ENCODE measurements at places on chromosomes 3 and 15. TPM values are rescaled to one million over a fixed set of nuclear protein-coding genes. Genes with fewer than 3 reads are reported as not detected.

DNA sequence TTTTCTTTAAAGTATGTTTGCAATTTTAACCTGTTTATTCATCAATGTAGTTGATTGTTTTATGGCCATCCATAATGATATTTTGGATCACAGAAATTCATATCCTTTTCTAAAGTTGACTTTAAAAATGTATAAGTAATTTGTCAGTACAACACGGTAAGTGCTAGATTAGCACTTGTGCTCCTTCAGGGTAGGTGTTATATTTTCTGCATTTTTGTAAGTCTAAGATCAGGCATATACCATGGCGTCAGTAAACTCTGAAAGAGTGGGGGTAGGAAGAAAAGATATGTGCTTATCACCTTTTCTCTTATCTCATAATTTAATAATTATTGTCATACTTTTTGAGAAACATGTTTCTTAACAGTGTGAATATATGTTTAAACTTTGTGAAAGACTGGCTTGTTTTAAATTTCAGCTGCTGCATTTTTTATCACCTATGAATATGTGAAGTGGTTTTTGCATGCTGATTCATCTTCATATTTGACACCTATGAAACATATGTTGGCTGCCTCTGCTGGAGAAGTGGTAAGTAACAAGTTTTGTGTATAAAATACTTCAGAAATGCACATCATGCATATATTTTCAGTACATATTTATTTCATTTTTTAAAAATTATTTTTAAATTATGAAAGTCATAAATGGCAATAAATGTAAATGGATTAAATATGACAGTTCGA is 22.1 kb downstream of the SLC25A26 start:
- no peak overlapping the region for H3K27ac ChIP-seq
- no peaks in the 10 kb centered on the region for H3K4me1 ChIP-seq
- no peak overlapping the region for H3K4me3 ChIP-seq

GRCh38 chr3:126676919-126677705 is 22.2 kb upstream of the TXNRD3 start:
- H3K4me1 ChIP-seq = no peaks in the 10 kb centered on the region
- H3K36me3 ChIP-seq = no peaks in the 10 kb centered on the region
- no peaks in the 10 kb centered on the region for H3K27me3 ChIP-seq
- H3K4me3 ChIP-seq = no peak overlapping the region
- peak; percentile 6 for DNase-seq

- no peak for DNase-seq
- H3K36me3 ChIP-seq = no peaks in the 10 kb centered on the region
- H3K4me3 ChIP-seq = no peak overlapping the region
- H3K4me1 ChIP-seq = no peaks in the 10 kb centered on the region
- H3K27me3 ChIP-seq = no peaks in the 10 kb centered on the region
- no peak overlapping the region for H3K27ac ChIP-seq
Observed at GRCh38 chr15:30824518-30825195, 79.1 kb upstream of the FAN1 start.

- H3K27ac ChIP-seq = no peak overlapping the region
- no peak for DNase-seq
- H3K4me3 ChIP-seq = no peak overlapping the region
- no peaks in the 10 kb centered on the region for H3K36me3 ChIP-seq
Observed at GRCh38 chr3:82093641-82094040, 332.2 kb upstream of the GBE1 start.

- H3K27me3 ChIP-seq = no peaks in the 10 kb centered on the region
- no peak overlapping the region for H3K4me3 ChIP-seq
- DNase-seq = no peak
- no peaks in the 10 kb centered on the region for H3K36me3 ChIP-seq
- no peak overlapping the region for H3K27ac ChIP-seq
Observed at GRCh38 chr3:46110701-46111493, 83.6 kb upstream of the XCR1 start.

- H3K4me1 ChIP-seq = peaks cover 5% of the 10 kb centered on the region
- H3K27ac ChIP-seq = no peak overlapping the region
- no peak for DNase-seq
- H3K27me3 ChIP-seq = no peaks in the 10 kb centered on the region
Observed at GRCh38 chr15:35740761-35741160, 194.8 kb upstream of the DPH6 start.

DNA sequence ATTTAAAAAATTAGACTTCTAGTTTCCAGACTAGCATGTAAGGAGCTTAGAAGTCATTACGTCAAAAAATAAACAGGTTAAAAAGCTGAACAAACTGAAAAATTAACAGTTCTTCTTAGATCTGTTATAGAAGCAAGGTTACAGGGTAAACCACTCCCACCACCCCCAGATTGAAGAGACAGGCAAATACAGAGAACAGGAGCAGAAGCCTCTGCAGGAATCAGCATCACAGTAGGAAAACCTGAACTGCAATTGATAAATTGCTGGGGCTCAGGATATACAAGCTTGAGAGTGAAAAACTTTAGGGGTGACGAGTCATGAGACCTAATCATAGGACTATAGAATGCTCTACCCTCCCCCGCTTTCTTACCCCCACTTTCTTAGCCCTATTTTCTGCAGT is 222.3 kb downstream of the UBE2E2 start:
- no peak overlapping the region for H3K27ac ChIP-seq
- H3K36me3 ChIP-seq = no peaks in the 10 kb centered on the region
- no peak for DNase-seq
- no peak overlapping the region for H3K4me3 ChIP-seq
- no peaks in the 10 kb centered on the region for H3K4me1 ChIP-seq

GRCh38 chr3:78420611-78421010 is 1347.2 kb downstream of the ROBO1 start:
- no peak overlapping the region for H3K4me3 ChIP-seq
- no peaks in the 10 kb centered on the region for H3K27me3 ChIP-seq
- no peaks in the 10 kb centered on the region for H3K36me3 ChIP-seq
- H3K27ac ChIP-seq = no peak overlapping the region

The CYP1A2 gene
- 146 TPM for total RNA-seq
